ENCODE measurements at places on chromosomes 2 and 18. TPM values are rescaled to one million over a fixed set of nuclear protein-coding genes. Genes with fewer than 3 reads are reported as not detected.

DNA sequence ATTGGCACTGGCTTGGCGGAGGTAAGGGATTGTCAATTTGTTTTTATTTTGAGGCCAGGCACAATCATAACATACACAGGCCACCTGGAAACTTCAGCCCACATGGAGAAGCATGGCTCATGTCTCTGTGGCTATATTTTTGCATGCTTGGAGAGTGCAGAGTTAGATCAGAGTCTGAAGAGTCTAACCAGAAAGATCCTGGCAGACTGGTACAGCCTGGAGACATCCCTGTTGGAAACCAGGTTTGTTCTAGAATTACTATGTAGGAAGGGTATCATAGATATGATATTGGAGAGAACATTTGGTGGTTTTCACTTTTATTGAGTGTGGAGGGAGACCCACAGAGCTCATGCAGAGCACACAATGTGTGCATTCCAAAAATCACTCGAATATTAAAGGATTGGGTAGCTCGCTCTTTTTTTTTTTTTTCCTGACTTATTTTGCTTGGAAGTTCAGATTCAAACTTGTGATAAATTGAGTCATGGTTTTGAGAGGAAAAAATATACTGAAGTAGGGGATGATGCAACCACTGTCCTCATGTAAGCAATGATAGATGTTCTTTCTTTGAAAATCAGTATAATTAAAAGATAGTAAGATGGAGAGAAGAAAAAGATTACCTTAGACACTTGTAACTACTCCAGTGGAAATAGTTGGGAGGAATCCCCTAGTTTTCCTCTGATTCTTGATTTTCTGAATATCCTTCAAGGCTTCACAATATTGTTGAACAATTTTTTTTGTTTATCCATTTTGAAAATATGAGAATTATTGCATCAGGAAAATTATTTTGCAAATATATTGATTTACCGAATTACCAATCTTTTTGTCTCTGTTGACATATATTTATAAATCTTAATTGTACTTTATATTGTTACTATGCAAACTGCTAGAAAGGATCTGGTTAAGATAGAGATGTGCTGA, 185.7 kb upstream of the ZEB2 start:
- DNase-seq, result no peak

GRCh38 chr2:167678158-167678557, 569.2 kb downstream of the STK39 start:
- DNase-seq, result no peak

DNA sequence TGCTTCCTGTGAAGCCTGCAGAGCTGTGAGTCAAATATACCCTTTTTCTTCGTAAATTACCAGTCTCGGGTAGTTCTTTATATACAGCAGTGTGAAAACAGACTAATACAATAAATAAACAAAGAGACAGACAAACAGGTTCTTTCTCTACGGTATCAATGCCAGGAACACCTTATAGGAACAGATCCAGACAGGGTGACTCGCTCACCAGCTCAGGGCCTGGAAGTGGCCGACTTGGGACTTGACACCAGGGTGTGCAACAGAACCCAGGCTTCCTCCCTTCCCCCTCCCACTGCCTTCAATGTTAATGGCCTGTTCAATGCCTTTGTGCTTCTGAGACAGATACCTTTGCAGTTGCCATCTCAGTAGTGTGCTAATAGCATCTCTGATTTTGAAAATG, 309.5 kb downstream of the ALK start:
- DNase-seq, result no peak

GRCh38 chr2:209525834-209526281, 102.0 kb downstream of the MAP2 start:
- no peak for DNase-seq

- DNase-seq, result no peak
Measured at GRCh38 chr2:205868773-205869333, 186.6 kb downstream of the NRP2 start.

GRCh38 chr2:172434821-172435605, 7.6 kb downstream of the ITGA6 start:
- no peak for DNase-seq

GRCh38 chr2:105114551-105114950, 76.7 kb downstream of the MRPS9 start:
- peak; percentile 36 for DNase-seq

DNA sequence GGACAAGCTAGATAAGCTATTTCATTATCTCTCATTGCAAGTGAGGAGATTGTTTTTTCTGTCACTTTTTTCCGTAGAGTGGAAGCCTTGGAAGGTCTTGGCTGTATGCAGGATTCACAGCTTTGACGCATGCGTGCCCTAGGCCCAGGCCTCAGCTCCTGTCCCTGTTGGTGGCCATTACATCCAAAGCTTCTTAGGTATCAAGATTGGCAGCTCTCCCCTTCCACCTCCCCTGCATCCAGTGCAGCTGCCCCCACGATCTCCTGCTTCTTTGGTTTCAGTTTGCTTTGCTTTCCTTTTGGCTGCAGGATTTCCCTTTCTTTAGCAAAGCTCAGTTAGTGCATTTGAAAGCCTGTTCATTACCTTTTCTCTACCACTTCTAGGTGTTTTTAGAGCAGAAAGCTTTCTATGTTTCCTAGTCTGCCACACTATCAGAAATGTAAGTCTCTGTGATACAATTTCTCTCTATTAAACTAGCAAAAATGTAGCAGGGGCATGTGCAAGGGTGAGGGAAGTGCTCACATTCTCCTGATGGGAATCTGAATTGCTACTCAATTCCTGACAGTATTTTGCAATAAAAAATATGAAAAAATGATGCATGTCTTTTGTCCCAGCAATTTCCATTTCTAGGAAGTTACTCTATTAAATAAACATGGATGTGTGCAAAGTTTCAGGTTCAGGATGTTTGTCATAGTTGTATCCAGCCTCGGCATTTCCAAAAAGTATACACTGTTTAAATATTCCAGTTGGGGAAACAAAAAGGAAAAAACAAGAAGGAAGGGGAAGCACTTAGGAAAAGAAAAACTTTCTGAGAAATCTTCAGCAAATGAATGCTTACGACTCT, 91.2 kb downstream of the LIPG start:
- DNase-seq, result no peak

DNA sequence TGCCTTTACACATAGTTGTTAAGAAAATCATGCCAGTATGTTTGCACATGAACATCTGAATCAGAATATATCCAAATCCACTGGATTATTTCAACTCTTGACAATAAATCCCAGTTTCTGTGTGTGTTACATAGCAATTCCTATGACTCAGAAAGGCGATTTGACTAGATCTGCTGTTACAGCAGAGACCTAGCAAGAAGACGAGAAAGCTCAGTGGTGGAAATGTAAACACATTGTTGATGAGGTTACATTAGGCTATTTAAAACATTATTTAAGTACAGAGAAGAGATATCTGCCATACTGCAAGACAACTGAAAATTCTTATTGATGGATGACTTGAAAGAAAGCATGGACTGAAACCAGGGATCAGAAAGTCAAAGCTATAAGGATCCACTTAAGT, 73.0 kb upstream of the SMIM21 start:
- DNase-seq, result no peak

- DNase-seq, result no peak
Measured at GRCh38 chr18:21181766-21182165, 60.3 kb upstream of the GREB1L start.

DNA sequence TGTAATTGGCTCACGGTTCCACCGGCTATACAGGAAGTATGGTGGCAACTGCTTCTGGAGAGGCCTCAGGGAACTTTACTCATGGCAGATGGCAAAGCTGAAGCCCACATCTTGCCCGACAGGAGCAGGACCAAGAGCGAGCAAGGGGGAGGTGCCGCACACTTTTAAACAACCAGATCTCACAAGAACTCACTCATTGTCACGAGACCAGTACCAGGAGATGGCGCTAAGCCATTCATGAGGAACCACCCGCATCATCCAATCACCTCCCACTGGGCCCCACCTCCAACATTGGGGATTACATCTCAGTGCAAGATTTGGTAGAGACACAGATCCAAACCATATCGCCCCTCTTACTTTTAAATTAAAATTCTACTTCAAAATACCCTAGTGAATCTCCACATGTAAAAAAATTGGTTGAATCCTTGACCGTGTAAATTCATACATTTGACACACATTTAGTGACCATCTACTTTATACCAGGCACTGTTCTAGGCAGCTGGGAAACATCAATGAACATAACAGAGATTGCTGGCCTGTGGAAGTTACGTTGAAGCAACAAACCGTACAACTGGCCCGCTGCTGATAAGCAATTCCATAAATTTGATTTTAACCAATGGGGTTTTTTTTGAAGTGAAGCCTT, 87.6 kb downstream of the ALPK2 start:
- DNase-seq, result peak; percentile 18

- no peak for DNase-seq
Measured at GRCh38 chr2:31271851-31272267, 37.9 kb downstream of the EHD3 start.

DNA sequence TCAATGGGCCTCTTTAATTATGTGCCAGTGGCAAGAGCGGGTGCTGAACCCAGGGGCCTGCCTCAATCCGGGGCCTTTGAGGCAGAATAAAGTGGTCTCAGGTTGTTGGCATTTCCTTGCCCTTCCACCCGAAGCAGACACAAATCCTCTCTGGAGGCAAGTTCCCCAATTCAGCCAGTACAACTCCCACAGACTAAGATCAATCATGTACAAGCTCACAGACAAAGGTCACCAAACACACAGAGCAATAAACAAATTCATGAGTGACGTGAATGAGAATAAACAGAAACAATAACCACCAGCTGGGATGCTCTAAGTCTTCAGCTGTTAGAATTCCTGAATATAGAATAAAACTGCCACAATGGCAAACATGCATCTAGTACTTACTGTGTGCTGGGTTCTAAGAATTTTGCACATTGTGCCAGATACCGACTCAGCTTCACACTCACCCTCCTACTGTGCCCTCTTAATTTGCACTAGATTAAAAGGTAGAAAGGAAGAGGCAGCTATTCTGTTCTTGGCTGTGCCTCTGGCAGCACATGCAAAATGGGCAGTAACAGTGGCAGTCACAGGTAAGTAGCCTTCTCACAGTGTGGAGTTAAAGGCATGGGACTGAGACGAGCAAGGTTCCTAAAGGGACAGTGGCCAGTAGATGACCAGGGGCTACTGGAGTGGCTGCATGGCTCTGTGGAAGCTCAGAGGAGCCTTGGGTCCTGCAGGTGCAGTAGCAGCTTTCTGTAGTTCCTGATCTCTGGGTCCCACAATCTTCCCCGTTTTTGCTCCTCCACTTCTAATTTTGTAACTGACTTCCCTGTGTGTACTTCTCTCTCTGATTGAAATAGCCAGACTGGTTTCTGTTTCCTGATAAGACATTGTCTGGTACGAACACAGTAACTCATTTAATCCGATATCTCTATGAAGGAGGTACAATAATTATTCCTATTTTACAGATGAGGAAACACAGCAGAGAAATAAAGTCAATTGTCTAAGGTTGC, 34.6 kb upstream of the IL1B start:
- DNase-seq, result no peak

GRCh38 chr2:207231106-207231865, 65.5 kb upstream of the KLF7 start:
- no peak for DNase-seq

DNA sequence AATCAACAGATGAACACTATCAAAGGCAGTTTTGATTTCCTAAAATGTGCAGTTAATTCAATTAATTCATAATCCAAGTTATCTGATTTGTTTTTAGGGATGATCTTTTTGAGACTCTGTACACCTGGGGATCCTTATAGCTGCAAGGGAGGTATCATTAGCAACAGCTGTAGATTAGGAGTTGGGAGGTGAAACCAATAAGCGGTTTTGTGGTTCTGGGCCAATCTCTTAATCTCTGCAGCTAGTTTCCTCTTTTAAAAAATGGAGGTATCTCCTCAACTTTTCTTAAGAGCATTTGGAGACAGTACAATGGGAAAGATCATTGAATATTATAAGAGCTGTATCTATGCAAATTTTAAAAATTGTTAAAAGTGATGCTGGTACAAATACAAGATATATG, 126.0 kb downstream of the MC4R start:
- no peak for DNase-seq

GRCh38 chr2:216074794-216075193, 6.8 kb downstream of the PECR start:
- DNase-seq, result no peak

DNA sequence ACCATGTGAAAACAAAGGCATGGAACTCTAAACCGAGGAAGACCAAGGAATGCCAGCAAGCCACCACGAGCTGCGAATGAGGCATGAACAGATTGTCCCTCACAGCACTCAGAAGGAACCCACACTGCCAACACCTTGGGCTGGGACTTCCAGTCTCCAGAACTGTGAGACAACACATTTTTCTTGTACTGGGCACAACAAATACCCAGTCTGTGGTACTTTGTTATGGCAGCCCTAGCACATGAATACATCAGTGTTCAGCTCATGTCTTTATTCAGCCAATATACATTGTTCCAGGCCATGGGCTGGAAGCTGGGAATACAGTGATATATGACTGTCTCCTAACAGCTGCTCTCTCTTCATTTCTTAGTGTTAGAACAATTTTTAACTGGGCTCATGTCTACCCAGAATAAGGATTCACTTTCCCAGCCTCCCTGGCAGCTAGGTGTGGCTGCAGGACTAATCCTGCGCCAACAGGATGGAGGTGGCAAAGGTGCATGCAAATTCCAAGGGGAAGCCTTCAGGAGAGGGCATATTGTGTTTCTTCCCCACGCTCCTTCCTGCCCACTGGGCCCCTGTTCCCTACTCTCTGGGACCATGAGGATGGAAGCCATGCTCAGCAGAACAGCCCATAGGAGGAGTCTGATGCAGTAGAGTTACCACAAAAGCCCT, 59.6 kb downstream of the STPG4 start:
- no peak for DNase-seq

Gene CCDC148
- total RNA-seq, result 0.32 TPM

Gene ALPP
- not detected for total RNA-seq

Gene MYO5B
- total RNA-seq, result 26.2 TPM

Gene AGBL5
- 39.5 TPM for total RNA-seq

Gene ZNF396
- 1.2 TPM for total RNA-seq

Gene AMMECR1L
- total RNA-seq, result 32.1 TPM

Gene CHRNG
- not detected for total RNA-seq

Gene KCNG2
- total RNA-seq, result 6.0 TPM

Gene TMEM37
- 1.4 TPM for total RNA-seq

Gene ONECUT2
- total RNA-seq, result 0.22 TPM

Gene MAIP1
- 43.1 TPM for total RNA-seq
